ENCODE measurements at places on chromosomes 11 and 22.

- DNase-seq: no peak
Measured at GRCh38 chr11:65899356-65900124, 648 bp downstream of the FOSL1 start.

DNA sequence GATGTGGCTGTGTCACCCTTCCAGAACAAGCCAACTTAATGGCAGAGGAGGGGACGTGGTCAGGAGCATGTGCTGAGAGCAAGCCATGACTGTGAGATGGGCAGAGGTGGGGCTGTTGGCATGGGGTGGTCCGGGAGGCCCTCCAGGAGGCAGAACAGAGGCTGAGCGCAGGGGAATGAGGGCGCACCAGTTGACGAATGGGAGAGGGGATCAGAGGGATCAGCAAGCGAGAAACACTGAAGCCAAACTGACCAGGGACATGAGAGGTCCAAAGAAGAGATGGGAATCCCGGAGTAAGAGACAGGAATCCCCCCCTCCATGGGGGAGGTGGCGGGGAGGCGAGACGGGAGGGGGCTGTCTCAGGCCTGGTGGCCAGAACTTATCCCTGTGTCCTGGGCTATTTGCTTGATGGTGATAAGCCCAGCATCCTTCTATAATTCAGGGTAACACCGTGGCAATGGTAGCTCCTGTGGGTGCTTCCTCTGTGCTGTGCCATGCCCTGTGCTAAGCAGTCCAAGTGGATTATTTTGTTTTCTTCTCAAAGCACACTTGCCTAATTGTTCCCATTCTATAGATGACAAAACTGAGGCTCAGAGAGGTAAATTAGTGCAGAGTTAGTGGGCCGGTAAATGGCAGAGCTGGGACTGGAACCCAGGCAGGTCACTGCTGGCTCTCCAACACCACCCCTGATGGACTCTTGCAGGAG lies 83.4 kb upstream of the SHISAL1 start:
- no peak for DNase-seq

- DNase-seq: no peak
Measured at GRCh38 chr11:125312391-125312790, 147.8 kb downstream of the PKNOX2 start.

DNA sequence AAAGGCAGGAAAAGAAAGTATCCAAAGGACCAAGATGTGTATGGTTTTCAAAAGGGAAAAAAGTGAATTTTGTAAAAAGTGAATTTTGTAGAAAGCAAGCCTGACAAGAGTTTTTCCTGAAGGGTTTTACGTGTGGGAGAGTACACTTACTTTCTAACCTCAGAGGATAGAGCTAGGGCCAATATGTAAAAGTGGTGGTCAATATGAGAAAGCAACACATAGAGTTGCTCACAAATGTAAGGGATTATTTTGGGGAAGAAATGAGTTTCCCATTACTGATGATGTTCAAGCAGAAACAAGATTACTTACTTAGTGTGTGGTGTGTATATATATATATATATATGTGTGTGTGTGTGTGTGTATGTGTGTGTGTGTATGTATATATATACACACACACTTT lies 162.5 kb downstream of the SWAP70 start:
- DNase-seq: no peak

DNA sequence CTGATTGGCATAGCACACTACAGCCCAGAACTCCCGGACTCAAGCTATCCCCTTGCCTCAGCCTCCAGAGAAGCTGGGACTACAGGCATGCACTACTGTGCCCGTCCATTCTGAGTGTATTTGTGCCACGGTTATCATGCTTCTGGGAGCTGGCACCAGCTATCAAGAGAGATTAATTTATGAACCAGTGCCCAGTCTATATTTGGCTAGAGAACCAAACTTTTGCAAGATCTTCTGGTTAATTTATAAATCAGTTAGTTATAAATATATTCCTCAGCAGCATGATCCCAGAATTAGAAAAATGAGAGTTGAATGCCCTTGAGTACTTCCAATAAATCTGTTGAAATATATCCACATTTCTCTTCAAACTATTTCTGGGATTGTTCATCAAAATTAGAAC lies 67.5 kb upstream of the OR5AN1 start:
- no peak for DNase-seq

DNA sequence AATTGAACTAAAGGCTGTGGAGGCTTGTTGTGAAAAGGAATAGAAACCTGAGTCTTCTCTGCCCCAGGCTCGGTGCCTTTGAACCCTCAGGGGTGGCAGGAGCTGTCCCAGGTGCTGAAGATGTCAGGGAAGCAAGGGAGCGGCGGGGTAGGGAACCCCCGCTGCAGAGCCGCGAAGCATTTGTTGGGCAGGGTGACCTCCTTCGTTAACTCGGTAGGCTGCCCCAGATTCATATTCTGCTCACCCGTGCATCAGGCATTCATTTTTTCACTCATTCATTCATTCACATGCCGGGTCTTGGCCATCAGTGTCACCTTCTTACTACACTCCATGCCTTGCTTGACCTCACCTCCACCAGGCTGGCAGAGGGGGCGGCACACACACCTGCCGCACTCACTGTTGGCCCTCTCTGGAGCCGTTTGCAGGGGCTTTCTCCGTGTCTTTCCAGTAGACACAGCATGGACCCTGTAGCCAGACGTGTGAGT lies 618.9 kb downstream of the BRD1 start:
- no peak for DNase-seq

GRCh38 chr11:13261591-13262061 lies 16.0 kb upstream of the BMAL1 start:
- DNase-seq: no peak

DNA sequence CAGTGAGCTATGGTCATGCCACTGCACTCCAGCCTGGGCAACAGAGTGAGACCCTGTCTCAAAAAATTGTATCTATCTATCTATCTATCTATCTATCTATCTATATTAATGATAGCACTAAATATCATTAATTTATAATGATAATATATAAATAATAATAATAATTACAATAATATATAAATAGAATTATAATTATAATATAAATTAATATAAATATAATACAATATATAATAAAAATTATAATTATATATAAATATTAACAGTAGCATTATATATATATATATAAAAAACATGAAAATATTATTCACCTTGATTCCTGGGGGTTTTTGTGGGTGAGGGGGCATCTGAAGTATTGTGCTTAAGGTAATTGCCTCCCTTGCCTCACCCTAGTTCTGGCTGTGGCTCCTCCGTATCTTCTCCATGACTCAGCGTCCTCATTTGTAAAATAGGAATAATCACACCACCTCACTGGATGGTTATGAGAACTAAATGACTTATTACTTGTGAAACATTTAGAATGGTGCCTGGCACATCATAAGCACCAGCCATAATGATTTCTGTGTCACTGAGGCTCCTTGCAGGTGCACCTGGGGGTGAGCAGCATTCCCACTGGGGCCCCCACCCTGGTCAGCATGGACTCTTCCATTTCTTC lies 18.8 kb downstream of the RASD2 start:
- no peak for DNase-seq

GRCh38 chr11:132453406-132453805 lies 1078.9 kb downstream of the OPCML start:
- DNase-seq: no peak

GRCh38 chr22:45319324-45319685 lies 9.6 kb downstream of the FAM118A start:
- no peak for DNase-seq

DNA sequence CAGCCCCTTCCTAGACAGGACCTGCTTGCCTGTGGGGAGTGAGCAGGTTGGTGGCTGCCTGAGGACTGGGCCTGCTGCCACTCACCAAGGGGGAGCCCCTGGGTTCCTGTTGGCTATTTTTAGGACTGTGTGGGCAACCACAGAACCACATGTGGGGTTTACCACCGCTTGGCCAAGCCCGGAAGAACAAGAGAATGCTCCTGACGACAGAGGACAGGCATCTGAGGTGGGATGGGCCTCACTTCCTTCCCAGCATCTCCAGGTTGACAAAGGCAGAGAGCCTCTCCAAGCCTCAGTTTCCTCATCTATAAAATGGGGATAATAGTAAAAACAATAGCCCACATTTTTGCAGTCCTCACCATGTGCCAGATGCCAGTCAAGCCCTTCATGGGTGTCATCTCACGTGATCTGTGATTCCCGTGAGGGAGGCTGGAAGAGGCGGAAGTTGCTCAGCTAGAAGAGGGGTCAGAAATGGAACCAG lies 43.6 kb downstream of the LRRC32 start:
- no peak for DNase-seq

GRCh38 chr11:113401718-113402117 lies 14.1 kb downstream of the ANKK1 start:
- DNase-seq: peak; percentile 93

- DNase-seq: no peak
Measured at GRCh38 chr22:39518144-39518786, 2.1 kb upstream of the ATF4 start.

- DNase-seq: no peak
Measured at GRCh38 chr11:12212174-12212820, 101.9 kb downstream of the MICAL2 start.

GRCh38 chr11:44047931-44048431 lies at the start of gene ACCSL:
Gene ACCSL (plus strand): TSS chr11:44047981. CDS start chr11:44048037, 56 bp downstream.
- DNase-seq: no peak

GRCh38 chr22:28442264-28442710 lies 237.4 kb downstream of the TTC28 start:
- DNase-seq: peak; percentile 17

GRCh38 chr11:67285541-67286498 lies 3.3 kb upstream of the ANKRD13D start:
- no peak for DNase-seq

GRCh38 chr22:29478326-29479276 lies 1.4 kb upstream of the NEFH start:
- no peak for DNase-seq

GRCh38 chr11:7849018-7849417 lies 52.3 kb upstream of the OR5P2 start:
- no peak for DNase-seq

DNA sequence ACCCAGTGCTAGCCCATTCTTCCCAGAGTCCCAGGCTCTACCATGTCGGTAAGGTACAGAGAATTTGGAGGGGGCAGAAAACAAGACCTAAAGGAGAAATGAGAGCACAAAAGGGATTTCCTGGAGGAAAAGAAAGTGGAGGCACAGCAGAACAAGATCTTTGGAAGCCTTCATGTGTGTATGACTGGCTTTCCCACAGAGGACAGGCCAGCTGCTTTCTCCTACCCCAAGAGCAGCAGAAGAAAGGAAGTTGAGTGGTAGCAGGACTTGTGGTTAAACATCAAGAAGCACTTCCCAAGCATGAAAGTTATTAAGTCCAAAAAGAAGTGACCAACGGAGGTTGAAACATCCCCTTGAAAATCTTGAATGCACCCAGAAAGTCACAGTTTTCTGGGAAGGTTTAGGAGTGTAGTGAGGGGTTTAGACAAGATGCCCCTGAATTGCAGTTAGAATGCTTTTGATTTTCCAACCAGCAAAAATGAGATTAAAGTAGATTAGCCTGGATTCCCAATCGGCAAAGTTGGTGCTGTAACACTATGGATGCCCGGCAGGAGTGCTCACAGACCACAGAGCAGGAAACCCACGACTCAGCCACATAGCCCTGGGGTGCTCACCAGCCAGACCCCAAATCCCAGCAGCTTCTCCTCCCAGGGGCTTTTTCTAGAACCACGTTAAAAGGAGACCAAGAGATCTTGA lies 608 bp downstream of the TMPRSS13 start:
- no peak for DNase-seq

- DNase-seq: no peak
Measured at GRCh38 chr11:102208835-102209234, 98.6 kb downstream of the YAP1 start.

DNA sequence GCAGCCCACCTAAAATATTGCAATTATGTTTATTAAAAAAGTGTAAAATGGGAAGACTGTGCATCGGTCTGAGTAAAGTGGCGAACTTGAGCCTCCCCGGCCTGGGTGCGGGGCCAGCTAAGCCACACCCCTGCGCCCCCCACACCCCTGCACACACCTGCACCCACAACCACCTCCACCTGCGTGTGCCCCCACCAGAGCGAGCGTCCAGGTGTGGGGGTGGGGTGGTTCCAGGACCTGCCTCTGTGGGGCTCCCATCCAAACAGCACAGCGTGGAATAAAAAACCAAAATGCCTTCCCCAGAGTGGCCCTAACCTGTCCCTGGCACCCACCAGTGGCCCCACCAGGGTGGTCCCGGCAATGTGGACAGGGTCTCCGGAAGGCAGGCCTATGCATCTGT lies 30.1 kb upstream of the CARS1 start:
- no peak for DNase-seq
